ENCODE measurements at places on chromosomes 16 and 17. TPM values are rescaled to one million over a fixed set of nuclear protein-coding genes. Genes with fewer than 3 reads are reported as not detected.

AATK gene
- total RNA-seq = 3.8 TPM

- DNase-seq = no peak
Observed at GRCh38 chr17:74763565-74764387, 12.4 kb downstream of the NAT9 start.

REXO5 gene
- 3.2 TPM for total RNA-seq

GRCh38 chr16:61379311-61379710, 656.9 kb downstream of the CDH8 start:
- DNase-seq = no peak

DNA sequence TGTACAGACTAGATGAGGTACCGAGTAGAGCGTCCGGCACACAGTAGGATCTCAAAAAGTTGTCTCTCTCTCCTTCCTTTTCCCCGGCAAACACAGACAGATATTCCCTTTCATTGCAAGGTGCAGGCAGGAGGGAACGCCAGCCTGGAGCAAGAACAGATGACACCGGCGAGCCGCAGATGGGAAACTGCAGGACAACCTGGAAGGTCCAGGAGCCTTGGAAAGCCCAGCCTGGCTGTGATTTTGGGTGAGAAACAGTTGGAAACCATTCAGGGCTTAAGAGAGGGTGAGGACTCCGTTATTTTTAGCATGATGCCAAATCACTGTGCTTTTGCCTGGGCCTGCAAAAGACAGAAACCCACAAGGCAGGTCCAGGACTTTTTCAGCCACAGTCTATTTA, 7.3 kb downstream of the CDH11 start:
- DNase-seq = no peak

TMC5 gene
- total RNA-seq = 0.47 TPM

CSNK1D gene
- 107 TPM for total RNA-seq

GRCh38 chr17:1562176-1562643, 382 bp downstream of the PITPNA start:
- no peak for DNase-seq

DNA sequence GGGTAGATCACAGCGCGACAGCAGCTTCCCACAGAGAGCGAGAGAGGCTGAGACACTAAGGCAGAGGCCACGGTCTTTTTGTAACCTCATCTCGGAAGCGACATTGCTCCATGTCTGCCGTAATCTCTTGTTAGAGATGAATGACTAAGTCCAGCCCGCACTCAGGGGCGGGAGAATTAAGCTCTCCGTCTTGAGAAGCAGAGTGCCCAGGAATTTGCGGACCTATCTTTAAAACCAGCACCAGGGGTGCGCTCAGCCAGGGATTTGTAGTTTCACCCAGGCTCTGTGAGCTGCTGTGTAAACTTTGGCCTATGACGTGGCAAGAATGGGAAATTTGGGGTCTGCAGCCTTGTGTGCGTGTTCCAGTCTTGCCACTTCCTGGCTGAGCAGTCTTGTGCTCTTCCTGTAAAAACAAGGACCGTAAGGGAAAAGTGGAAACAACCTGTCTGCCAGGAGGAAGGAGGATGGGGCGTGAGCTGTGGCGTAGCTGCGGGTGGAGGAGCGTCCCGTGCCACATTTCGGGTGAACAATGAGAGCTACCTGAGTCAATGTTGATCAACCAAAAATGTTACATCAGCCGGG, 16.0 kb upstream of the JPH3 start:
- DNase-seq = no peak

GRCh38 chr16:50172195-50172922, 19.3 kb downstream of the TENT4B start:
- DNase-seq = no peak

TSPAN10 gene
- total RNA-seq = not detected

KRTAP4-3 gene
- total RNA-seq = not detected

GRCh38 chr17:1559047-1560043, 3.2 kb downstream of the PITPNA start:
- DNase-seq = no peak

KRTAP1-5 gene
- not detected for total RNA-seq

DNA sequence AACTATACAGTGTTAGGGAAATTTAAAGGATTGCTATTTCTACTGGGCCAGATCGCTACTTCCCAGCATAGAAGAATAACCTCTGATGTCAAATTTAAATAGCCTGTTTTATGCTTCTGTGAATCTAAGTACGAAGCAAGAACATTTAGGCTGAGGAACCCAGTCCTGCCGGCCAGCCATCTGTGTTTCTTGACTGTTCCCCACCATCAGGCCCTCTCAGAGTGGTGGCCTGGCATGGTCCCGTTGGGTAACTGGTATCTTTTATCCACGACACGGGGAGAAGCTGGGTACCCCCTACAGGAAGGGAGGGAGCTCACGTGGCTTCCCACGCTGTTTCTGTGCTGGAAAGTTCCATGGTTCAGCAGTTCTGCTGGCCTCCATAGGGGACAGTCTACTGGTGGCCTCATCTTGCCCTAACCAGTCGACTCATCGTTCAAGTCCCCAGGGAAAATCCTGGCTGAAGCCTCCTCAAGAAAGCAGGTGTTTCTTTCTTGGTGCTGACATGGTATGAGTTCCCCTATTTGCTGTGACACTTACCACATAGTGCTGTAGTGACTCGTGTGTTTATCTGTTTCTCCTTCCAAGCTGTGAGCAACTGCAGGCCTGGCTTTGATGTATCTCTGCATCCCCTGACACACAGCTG, 201.7 kb upstream of the NLRP1 start:
- no peak for DNase-seq

GRCh38 chr17:17725011-17725751, 43.9 kb downstream of the RAI1 start:
- no peak for DNase-seq

- DNase-seq = no peak
Observed at GRCh38 chr16:67942200-67942509, 1.8 kb downstream of the LCAT start.

- no peak for DNase-seq
Observed at GRCh38 chr17:40190197-40191021, 13.1 kb downstream of the RAPGEFL1 start.

GRCh38 chr16:17470908-17471718, at the start of gene XYLT1:
XYLT1 (minus strand) TSS chr16:17470960; CDS start chr16:17470796, 164 bp downstream.
- DNase-seq = peak; percentile 46

ABAT gene
- 8.4 TPM for total RNA-seq

- DNase-seq = no peak
Observed at GRCh38 chr16:24670623-24671454, 58.6 kb upstream of the TNRC6A start.

- DNase-seq = no peak
Observed at GRCh38 chr16:75000481-75001081, 1.8 kb downstream of the ZNRF1 start.

PABPN1L gene
- total RNA-seq = not detected

- no peak for DNase-seq
Observed at GRCh38 chr17:82320956-82321927, 3.8 kb upstream of the CD7 start.

- DNase-seq = no peak
Observed at GRCh38 chr16:82639666-82640336, 13.0 kb downstream of the CDH13 start.

TMC6 gene
- total RNA-seq = 21.8 TPM

GRCh38 chr16:77612596-77612995, 109.7 kb upstream of the NUDT7 start:
- no peak for DNase-seq

DNA sequence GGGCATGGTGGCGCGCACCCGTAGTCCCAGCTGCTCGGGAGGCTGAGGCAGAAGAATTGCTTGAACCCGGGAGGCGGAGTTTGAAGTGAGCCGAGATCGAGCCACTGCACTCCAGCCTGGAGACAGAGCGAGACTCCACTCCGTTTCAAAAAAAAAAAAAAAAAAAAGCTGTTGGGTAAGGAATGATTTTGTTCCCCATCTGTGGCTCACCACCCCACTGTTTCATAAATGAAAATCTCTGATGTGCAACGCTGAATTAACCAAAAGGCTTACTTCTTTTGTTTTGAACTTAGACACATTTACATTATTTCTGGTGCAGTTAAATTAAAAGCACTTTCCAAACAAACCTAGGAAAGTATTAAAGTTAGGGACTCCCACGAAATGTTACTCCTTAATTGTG, 1.2 kb upstream of the METTL9 start:
- DNase-seq = no peak

DNA sequence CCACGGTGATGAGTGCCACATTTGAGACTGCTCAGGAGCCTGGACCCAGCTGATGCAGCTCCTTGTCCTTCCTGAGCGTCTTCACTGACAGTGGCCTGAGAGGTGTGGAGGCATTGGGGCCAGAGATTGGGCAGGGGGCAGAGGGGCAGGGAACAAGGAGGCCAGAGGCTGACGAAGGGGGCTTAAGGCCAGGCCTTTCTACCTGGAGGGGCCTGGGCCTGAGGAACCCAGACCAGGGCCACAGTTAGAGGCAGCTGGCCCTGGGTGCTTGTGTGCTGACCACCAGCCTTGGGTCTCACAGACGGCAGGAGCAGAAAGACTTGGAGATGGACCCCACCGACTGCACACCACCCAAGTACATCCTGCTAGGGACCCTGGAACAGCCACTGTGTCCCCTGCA, 168.2 kb upstream of the ZNF267 start:
- DNase-seq = no peak

CDRT15 gene
- total RNA-seq = not detected

GRCh38 chr16:629185-629832, 1.5 kb upstream of the WFIKKN1 start:
- DNase-seq = no peak

DNA sequence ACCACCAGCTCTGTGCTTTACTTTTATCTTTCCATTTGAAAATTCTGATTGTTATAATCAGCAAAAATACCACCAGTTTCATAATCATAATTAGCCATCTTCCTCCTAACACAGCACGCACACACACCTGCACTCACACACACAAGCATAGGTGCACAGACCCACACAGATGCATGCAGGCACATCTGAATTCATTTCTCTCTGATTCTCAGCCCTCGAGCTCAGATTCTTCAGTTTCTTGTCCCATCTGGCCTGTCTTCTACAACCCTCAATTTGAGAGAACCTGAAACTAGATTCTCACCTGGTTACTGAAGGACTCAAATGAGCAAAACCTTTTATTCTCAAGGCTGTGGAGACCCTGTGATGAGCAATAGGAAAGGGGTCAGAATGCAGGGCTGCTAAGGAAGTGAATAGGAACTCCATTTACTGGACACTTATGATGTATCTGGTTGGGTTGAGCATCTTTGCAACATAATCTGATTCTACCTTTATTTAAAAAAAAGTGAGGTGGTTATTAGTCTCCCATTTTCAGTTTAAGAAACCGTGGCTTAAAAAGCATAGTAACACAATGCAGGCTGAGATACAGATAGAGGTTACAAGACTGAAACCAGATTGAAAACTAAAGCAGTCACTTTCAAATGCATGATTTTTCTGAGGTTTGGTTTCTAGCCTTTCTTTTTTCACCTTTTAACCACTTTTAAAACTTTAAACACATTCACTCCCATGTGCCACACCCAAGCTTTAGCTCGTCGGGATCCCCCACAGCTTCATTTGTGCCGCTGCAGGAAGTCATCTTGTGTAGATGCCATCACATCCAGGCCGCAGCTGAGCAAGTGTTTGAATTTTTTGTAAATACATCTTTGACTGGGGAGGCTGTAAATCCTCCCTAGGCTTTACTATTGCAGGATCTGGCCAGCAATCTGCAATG, 9.4 kb downstream of the KRT33A start:
- no peak for DNase-seq

GRCh38 chr17:9926150-9926804, 21.2 kb upstream of the RCVRN start:
- no peak for DNase-seq

TM4SF5 gene
- total RNA-seq = not detected

NFATC2IP gene
- total RNA-seq = 33.4 TPM

GRCh38 chr17:81831957-81832607, 1.0 kb downstream of the MCRIP1 start:
- DNase-seq = no peak

GRCh38 chr16:22381392-22381791, 7.0 kb upstream of the CDR2 start:
- no peak for DNase-seq

DNA sequence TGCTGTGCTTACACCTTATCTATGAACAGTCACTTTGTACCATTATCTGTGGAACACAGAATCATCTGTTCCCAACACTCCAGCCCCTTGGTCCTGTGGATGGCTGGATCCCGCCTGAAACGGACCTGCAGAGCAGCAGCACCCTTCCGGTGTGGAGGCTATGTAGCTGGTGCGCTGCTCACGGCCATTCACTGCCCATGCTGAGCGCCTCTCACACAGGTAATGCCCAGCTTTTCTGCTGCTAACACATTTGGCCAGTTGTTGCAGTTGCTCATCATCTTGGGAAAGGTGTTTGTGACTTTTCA, 11.4 kb upstream of the PLK1 start:
- DNase-seq = no peak

BEAN1 gene
- not detected for total RNA-seq

- no peak for DNase-seq
Observed at GRCh38 chr17:47665655-47666054, 15.9 kb downstream of the KPNB1 start.

GRCh38 chr16:56939801-56940200, 7.9 kb downstream of the HERPUD1 start:
- no peak for DNase-seq

KRTAP4-2 gene
- total RNA-seq = not detected

DNA sequence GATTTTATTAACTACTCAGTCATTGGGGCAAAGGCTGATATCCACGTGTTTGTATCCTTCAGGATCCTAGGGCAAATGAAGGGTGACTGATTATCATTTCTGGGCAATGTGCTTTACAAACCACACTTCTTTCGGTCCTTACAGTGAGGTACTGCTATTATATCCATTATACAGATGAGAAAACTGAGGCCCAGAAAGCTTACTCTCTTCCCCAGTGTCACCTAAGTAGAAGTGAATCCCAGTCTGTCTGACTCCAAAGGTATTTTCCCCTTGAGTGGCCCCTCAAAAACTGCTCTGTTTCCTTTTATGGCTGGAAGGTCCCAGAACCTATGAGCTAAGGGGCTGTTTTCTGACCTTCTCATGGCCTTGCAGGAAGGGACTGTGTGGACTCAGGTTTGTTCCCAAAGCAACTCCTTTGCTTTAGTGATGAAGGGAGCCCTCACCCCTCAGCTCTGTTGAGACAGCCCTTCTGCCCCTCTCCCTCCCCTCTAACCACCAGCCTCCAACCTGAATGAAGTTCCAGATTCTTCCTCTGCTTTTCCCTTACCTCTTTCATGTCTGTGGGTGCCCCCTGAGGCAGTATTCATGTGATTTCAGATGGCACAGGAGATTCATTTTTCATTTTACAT, 27.4 kb upstream of the ADGRG1 start:
- no peak for DNase-seq

GRCh38 chr17:34408439-34408838, 45.4 kb upstream of the CCL1 start:
- no peak for DNase-seq

DNA sequence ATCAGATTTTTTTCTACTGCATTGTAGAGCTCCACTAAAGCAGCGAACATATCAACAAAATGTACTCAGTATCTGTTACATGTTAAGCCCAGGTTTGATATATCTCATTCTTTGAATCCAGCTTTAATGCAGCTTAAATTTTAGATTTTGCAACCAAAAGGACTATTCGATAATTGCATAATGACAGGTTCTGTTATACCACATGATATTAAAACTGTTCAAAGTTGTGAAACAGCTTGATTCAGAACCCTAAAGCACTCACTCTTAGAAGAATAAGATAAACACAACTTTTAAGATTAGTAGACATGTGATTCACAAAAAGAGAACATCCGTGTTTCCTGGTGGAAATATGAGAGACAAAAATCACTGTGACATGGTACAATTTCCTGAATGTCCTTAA, 427.9 kb downstream of the CDH11 start:
- no peak for DNase-seq
